ENCODE measurements at places on chromosomes 1 and 21. TPM values are rescaled to one million over a fixed set of nuclear protein-coding genes. Genes with fewer than 3 reads are reported as not detected.

GRCh38 chr1:51330331-51331201 lies at the start of gene TTC39A:
TTC39A (minus strand) TSS chr1:51330562; CDS start chr1:51330477, 85 bp downstream.
- no peak for DNase-seq

DNA sequence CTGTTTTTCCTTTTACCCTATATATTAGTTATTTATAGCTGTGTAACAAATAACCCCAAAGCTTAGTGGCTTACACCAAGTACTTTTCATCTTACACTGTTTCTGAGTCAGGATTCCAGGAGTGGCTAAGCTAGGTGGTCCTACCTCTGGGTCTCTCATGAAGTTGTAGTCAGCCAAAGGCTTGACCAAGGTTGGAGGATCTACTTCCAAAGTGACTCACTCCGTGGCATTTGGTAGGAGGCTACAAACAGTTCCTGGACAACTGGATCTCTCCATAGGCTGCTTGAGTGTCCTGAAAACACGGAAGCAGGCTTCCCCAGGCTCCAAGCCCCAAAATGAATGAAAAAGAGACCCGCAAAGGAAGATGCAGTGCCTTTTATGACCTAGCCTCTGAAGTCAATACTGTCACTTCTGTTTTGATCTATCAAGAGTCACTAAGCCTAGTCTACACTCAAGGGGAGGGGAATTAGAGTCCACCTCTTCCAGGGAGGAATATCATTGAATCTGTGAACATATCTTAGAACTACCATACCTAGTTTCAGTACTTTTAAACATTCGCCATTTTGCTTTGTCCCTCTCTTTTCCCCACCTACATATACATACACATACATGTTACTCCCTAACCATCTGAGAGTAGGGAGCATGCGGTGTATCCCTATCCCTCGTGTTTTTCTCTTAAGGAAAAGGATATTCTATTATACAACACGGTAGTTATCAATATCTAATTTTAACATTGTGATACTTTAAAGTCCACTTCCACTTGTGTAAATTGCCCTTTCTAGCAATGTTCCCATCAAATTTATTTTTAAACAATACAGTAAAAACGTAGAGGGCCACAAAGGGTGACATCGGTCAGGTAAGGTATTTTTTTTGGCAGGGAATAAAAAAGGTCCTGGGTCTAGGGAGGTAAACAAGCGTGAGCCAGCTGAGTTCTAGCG lies 67.2 kb downstream of the SLC35A3 start:
- DNase-seq: peak; percentile 79

GRCh38 chr1:232868793-232869491 lies 63.7 kb downstream of the MAP10 start:
- DNase-seq: peak; percentile 88

DNA sequence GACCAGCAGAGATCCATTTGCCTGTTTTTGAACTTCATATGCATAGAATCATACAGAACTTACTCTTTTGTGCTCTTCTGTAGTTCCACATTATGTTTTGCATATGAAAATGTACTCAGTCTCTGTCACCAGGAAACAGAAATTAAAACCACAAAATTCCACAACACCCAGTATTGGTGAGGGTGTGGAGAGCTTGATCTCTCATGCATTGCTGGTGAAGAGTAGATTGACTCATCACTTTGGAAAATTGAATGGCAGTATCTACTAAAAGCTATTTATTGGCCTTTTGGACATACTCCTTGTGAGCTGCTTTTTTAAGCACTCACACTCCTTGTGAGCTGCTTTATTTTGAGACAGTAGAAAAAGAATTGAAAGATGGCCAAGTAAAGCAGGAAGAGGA lies 43.3 kb downstream of the VTCN1 start:
- DNase-seq: peak; percentile 74

DNA sequence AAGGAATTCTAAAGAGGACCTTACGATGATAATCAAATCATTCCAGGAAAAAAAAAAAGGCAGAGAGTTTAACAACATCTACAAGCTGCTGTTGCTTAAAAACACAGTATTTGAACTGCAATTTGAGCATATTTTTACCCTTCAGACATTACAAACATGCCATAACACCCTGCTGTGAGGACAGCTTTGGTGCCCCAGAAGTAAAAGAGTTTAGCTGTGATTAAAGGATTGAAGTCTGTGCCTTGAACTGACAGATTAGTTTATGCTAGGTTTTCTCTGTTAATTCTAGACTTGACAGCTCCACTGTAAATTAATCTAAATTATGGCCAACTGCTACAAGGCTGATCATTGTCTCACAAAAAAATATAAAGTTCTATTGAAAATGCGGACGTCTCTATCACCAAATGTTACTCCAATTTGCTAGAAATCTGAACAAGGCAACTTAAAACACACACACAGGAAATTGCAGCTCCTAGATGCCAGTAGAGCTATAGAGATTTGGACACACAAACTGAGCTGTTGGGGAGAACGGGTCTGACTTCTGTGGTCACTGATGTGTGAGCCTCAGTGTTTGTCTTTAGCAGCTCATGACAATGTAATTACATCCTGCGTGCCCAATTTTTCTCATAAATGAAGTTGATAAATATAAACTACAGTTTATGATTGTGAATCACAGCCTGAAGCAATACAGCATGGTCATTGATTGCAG lies 217.9 kb downstream of the NTNG1 start:
- DNase-seq: no peak

- no peak for DNase-seq
Observed at GRCh38 chr1:201816309-201816854, 12.6 kb upstream of the IPO9 start.

DNA sequence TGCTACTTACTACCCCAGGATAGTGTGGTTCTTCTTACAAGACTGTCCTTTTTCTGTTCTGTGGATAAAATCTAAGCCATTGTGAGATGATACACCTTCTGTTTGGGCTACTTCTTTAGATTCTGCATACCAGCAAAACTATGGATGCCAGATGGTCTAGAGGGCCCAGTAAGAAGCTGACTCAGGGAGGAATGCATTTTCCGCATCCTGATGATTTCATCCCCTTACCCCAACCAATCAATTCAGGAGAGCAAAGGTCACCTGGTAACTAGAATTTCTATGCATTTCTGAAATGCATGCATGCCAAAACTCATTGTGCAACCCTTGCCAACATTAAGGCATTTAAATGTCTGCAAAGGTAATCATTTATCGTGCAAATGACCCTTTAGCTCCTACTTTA lies 285.7 kb upstream of the ZP4 start:
- no peak for DNase-seq

Gene CLCA2
- 15.3 TPM for total RNA-seq

Gene SCAMP3
- 26.9 TPM for total RNA-seq

Gene CADM3
- not detected for total RNA-seq

Gene CD34
- not detected for total RNA-seq

Measured in bronchial epithelial cell (primary cell).